GM12878 (cell line): ENCODE measurements at places on chromosomes 2 and 18. TPM values are rescaled to one million over a fixed set of nuclear protein-coding genes. Genes with fewer than 3 reads are reported as not detected.

CD8A gene
- not detected in 2 replicates for polyA plus RNA-seq

GALNT14 gene
- polyA plus RNA-seq: 5.3 and 6.4 TPM in 2 replicates

MC5R gene
- not detected in 2 replicates for polyA plus RNA-seq

ABCB6 gene
- 19.3 and 22.1 TPM in 2 replicates for polyA plus RNA-seq

EPC2 gene
- 3.2 and 3.5 TPM in 2 replicates for polyA plus RNA-seq

LIPG gene
- polyA plus RNA-seq: 0.28 TPM in 1 of 2 replicates, not detected in the other

ALLC gene
- polyA plus RNA-seq: not detected in 2 replicates

CRYGD gene
- not detected in 2 replicates for polyA plus RNA-seq

UGT1A4 gene
- not detected in 2 replicates for polyA plus RNA-seq

C2orf72 gene
- not detected in 2 replicates for polyA plus RNA-seq

IL36B gene
- not detected in 2 replicates for polyA plus RNA-seq

PNO1 gene
- polyA plus RNA-seq: 48.2 and 57.2 TPM in 2 replicates

PSMD14 gene
- polyA plus RNA-seq: 161 and 167 TPM in 2 replicates
